ENCODE measurements at places on chromosomes 3 and 15. TPM values are rescaled to one million over a fixed set of nuclear protein-coding genes. Genes with fewer than 3 reads are reported as not detected.
A peak's percentile ranks its signal among the peaks of the same experiment; 100 is the strongest.

The ZNF660 gene
- 0.08 TPM for total RNA-seq

DNA sequence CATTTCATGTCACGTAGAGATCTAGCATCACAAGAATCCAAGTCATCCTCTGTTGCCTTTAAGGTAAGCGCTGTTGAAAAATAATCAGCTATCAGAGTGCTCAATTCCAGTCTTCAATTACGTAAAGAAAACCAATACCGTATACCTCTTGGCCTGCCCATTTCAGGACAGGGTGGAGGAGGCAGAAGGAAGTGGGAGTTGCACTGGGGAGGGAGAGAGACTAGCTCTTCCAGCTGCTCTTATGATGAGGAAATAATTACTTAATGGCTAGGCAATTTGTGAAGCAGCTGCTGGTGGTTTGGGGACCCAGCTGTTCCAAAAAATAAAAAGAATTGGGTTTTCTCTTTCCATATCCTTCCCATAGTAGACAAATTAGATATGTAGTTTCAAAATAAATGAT, 365.8 kb upstream of the MCTP2 start:
- DNase-seq = no peak

- DNase-seq = no peak
These were observed 234.6 kb downstream of the NAALADL2 start for GRCh38 chr3:175093748-175094147.

The OR5H6 gene
- not detected for total RNA-seq

GRCh38 chr15:83380682-83381081, 66.5 kb upstream of the SH3GL3 start:
- DNase-seq = peak; percentile 54

The SGO1 gene
- total RNA-seq = 12.3 TPM

The CFAP44 gene
- total RNA-seq = 0.91 TPM

The PPIP5K1 gene
- 6.0 TPM for total RNA-seq

Data from H4 (cell line).